ENCODE measurements at places on chromosomes 5 and 9.
A peak's percentile ranks its signal among the peaks of the same experiment; 100 is the strongest.

DNA sequence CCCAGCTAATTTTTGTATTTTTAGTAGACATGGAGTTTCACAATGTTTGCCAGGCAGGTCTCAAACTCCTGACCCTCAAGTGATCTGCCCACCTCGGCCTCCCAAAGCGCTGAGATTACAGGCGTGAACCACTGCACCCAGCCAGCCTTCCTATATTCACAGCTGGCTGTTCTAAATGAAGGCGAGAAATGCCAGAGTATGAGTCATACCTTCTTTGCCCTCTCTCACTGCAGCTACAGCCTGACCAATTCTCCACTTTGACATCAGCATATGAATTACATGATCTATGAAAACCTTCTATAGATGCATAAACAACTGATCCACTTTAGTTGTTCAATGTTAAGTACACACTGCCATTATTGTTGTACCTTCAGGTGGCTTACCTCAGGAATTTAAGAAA is 14.5 kb downstream of the APTX start:
- no peak for DNase-seq

DNA sequence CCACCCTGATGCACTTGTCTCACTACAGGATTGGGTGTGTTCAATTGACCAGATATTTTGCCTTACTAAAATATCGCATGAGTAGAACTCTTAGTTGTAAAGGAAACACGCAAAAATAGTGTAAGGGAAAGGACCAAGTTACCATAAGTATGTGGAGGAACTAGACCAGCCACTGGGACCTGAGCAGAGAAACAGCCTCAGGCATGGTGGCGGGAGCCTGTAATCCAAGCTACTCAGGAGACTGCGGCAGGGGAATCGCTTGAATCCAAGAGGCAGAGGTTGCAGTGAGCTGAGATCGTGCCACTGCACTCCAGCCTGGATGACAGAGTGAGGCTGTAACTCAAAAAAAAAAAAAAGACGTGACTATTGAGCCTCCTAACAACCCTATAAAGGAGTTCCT is 117.9 kb upstream of the SPATA31C2 start:
- DNase-seq: no peak

DNA sequence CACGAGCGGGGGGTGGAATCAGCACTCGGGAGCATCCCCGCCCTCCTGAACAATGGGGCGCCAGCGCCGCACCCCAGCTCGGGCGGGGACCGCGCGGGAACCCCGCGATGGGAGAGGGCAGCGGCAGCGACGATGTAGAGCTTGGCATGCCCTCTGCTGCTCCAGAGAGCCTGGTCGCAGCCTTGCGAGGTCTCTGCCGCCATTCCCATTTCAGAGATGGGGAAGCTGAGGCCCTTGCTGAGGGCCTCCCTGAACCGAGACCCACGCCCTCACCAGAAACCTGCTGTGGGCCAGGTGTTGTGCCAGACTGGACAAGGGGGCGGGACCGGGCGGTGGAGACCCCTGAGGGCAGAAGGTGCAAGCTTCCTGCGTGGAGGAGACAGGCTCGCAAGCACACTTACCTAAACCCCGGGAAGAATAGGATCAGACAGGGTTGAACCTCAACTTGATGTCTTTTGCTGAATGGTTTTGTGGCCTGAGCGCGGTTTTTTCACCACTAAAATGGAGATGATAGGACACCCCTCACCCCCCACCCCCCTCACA is 647 bp upstream of the MEGF9 start:
- no peak for DNase-seq

DNA sequence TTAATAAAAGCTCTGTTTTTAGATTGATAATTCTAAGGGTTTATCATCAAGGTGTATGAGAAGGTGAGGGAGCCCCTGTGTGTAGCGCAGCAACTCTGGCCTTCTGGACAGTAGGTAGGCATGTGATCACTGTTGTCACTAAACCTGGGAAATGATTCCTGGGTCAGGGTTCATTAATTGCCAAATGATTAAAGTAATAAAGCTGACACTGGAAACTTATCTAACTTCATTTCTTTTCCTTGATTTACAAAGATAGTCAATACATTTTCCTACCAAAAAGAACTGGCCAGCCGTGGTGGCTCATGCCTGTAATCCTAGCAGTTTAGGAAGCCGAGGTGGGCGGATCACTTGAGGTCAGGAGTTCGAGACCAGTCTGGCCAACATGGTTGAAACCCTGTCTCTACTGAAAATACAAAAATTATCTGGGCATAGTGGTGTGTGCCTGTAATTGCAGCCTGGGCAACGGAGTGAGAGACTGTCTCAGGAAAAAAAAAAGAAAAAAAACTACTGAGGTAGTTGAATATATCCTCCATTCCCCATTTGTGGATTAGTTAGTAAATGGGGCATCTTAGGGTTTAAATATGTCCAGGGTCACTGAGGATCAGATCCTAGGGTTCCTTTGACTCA is 2.4 kb downstream of the EHMT1 start:
- DNase-seq: no peak

GRCh38 chr9:967436-967835 is 9.0 kb upstream of the DMRT3 start:
- DNase-seq: no peak

GRCh38 chr5:154797762-154798161 is 42.6 kb downstream of the LARP1 start:
- no peak for DNase-seq

DNA sequence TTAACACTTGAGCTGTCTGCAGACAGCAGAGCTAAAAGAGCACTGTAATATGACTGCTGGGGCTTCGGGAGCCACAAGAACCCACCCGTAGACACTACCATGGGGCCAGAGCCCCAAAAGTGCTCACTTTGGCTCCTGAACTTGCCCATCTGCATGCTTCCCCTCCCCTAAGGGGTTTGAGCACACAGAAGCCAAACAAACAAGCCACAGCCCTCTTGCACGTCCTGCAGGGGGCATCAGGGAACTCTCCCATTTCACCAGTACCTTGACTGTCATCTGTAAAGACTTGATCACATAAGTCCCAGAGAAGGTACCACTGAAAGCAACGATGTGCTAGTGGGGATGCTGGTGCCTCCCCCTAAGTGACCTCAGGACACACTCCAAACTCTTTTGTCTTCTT is 681.8 kb downstream of the SEMA5A start:
- no peak for DNase-seq

- no peak for DNase-seq
These were observed 80.0 kb upstream of the PUM3 start for GRCh38 chr9:2923766-2924379.

- no peak for DNase-seq
These were observed 233.5 kb upstream of the WWC1 start for GRCh38 chr5:168057905-168058304.

- DNase-seq: no peak
These were observed 13.0 kb downstream of the SEC61B start for GRCh38 chr9:99235069-99235468.

- peak; percentile 67 for DNase-seq
These were observed 177.6 kb upstream of the ST8SIA4 start for GRCh38 chr5:101080462-101081240.

GRCh38 chr5:179348011-179348530 is 2.8 kb upstream of the ADAMTS2 start:
- no peak for DNase-seq

DNA sequence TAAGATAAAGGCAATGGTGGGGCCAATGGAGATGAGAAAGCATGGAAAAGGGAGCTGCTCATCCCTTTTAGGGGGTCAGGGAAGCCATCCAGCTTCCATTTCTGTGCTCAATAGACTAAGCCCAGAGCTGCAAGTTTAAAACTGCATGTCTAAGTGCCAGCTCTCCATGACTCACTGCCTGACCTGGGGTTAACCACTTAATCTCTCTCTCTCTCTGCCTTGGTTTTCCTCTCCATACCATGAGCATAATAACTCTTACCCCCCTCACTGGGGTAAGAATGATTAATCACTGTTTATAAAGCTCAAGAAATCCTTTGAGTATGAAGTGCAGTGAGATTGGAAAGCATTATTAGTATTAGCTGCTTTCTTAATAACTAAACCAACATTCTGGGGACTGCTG is 1382.4 kb upstream of the WWC1 start:
- DNase-seq: peak; percentile 76

GRCh38 chr9:12614488-12614887 is 78.7 kb upstream of the TYRP1 start:
- no peak for DNase-seq

DNA sequence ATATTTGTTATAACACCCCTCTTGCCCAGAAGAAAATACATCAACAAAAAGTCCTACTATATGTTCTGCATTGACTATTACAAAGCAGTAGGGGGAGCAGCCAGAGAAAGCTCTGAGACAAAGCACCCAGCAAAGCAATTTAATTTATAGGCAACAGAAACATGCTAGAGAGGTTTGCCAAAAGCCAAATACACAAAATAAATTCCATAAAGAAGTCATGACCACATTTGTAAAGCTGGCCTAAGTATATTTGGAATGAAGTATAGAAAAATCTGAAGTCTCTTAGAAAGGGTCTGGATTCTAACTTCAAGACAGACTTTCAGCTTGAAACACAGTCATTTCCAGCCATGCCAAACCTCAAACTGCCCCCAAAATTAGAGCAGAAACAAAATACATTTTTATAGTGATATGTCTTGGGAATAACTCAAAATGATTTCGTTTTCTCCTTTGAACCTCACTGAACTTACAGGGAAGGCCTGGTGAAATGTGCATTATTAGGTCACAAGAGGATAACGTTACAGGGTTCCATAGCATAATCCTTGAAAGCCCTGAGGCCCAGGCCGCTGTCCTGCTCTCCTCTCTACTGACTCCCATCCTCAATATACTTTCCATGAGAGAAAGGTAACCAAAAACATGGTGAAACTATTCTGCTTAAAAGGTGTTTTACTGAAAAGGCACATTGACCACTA is 451.8 kb downstream of the RAB3C start:
- DNase-seq: peak; percentile 64

GRCh38 chr9:134870301-134870694 is 10.3 kb upstream of the FCN2 start:
- no peak for DNase-seq

GRCh38 chr9:121708768-121709488 is 57.5 kb downstream of the DAB2IP start:
- no peak for DNase-seq

DNA sequence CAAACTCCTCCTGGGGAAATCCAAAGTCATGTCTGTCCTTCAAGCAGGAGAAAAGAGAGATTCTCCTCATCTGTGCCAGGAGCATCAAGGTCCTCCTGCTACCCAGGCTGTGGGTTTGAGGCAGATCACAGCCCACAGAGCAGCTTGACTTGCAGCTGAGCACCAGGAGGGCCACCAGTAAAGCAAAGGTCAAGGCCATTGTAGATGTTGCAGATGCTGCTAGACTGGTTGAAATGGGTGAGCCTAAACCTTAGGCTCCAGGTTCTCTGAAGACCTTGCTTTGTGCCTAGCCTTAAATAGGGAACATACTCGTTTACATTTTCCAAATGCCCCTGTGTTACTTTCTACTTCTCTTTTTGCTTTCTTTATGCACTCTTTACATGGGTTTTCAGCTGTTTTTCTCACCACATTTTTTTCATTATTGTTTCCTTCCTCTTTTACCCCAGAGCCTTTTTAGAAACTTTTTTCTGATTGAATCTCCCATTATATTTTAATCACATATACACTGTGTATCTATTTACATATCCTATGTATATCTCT is at the start of gene IFNA2:
Gene IFNA2 (minus strand): TSS at position 268 of the 540 bp plus-strand sequence. CDS start 69 bp downstream, at position 199.
- no peak for DNase-seq

- DNase-seq: no peak
These were observed 23.4 kb upstream of the LECT2 start for GRCh38 chr5:135978212-135978631.

GRCh38 chr9:14043483-14043882 is 270.5 kb downstream of the NFIB start:
- DNase-seq: no peak

- DNase-seq: peak; percentile 94
These were observed 131.1 kb downstream of the TLE1 start for GRCh38 chr9:81558091-81558830.

DNA sequence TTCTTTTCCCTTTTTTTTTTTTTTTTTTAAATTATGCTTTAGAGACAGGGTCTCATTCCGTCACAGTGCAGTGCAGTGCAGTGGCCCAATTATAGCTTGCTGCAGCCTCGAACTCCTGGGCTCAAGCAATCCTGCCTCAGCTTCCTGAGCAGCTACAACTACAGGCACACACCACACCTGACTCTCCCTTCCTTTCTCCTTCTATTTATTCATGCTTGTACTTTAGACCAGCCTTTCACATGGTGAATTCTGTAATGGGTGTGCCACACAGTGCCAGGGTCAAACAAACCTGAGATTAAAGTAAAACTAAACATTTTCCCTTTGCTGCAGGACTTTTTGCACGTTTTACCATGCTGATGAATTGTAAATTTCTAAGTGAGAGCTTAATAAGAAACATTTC is 8.0 kb downstream of the SH3RF2 start:
- DNase-seq: no peak

DNA sequence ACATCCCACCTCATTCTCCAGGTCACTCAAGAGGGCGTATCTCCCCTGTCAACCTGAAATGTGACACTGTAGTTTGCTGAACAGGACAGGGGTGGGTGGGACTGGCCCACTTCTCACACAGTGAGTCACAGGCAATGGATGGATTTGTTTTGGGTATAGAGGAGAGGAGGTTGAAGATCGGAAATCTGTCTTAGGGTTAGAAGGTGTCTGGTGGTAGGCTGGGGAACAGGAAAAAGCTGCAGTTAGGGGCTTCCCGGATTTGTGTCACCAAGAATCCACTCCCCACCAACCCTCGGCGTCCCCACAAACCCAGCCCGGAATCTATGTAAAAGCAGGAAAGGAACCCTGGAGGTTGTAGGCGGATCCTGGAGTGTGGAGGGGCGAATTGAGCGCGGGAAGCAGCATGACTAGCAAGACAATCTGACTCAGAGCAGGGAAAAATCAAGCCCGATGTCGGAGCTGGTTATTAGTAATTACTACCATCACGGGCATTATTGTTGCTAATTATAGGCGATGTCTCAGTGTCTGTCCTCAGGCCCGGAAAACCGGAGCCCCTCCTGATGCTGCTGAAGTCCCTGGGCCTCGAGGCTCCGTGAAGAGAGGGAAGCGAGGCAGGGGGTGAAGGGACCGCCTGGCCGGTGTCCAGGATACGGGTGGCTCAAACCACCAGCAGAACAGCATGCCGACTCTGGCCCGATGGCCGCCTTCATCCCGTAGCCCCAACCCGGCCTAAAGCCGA is 1.7 kb upstream of the IRX1 start:
- no peak for DNase-seq

DNA sequence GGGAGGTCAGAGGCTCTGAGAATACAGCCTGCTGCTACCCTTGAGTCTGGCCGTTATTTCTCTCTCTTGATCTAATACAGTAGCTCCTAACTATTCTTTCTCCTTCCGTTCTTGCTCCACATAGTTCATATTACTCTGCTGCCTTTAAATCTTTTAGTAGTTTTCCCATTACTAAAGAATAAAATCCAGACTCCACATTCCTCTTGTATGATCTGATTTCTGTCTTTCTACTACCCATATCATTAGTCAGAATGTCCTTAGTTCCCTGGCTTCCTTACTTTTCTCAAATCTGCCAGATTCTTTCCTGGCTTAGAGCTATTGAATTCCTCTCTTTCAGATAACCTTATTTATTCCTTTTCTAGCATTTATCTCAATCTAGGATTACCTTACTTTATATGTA is 40.0 kb downstream of the MARCHF6 start:
- no peak for DNase-seq

GRCh38 chr5:111776913-111777781 is 20.2 kb upstream of the NREP start:
- DNase-seq: peak; percentile 39
